Lower lobe of right lung (tissue), 2 donors: ENCODE measurements at places on chromosomes 5 and 9. TPM values are rescaled to one million over a fixed set of nuclear protein-coding genes. Genes with fewer than 3 reads are reported as not detected.
A peak's percentile ranks its signal among the peaks of the same experiment; 100 is the strongest.

DNA sequence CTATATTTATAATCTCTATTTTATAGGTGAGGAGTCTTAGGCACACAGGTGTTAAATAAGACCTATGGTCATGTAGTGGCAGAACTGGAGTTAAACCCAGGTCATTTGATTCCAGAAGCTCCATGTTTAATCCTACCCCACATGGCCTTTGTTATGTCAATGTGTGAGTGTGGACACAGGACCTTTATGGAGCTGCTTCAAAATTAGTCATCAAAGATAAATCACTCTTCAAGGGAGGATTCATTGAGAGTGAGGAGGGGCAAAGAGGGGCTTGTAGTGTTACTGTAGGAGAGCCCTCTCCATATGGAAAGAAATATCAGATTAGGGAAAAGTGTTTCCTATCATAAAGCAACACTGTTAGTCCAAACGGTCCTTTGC, 74.6 kb upstream of the ARRDC3 start:
- no peak overlapping the region for H3K27ac ChIP-seq
- H3K36me3 ChIP-seq = no peaks in the 10 kb centered on the region
- no peak for DNase-seq

DNA sequence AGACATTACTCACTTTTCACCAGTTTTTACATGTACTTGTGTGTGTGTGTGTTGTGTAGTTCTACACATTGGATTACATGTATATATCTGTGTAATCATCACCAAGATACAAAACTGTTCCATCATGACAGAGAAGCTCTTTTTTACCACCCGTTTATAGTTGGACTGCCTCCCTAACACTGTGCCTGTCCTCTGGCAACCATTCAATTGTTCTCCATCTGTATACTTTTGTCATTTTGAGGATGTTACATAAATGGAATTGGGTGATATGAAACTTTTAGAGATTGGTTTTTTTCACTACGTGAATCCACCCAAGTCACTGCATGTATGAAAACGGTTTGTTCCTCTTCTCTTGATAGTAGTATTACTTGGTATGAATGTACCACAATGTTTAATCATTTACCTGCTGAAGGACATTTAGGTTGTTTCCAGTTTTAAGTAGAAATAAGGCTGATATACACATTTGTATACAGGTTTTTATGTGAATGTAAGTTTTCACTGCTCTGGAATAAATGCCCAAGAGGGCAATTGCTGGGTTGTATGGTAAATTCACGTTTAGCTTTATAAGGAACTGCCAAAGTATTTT, 126.2 kb downstream of the MAPKAP1 start:
- H3K4me3 ChIP-seq = no peak overlapping the region
- no peaks in the 10 kb centered on the region for H3K27me3 ChIP-seq
- H3K4me1 ChIP-seq = no peaks in the 10 kb centered on the region

GRCh38 chr5:167759057-167759821, 532.2 kb upstream of the WWC1 start:
- no peak overlapping the region for H3K4me3 ChIP-seq
- H3K27me3 ChIP-seq = no peaks in the 10 kb centered on the region
- H3K4me1 ChIP-seq = no peaks in the 10 kb centered on the region

DNA sequence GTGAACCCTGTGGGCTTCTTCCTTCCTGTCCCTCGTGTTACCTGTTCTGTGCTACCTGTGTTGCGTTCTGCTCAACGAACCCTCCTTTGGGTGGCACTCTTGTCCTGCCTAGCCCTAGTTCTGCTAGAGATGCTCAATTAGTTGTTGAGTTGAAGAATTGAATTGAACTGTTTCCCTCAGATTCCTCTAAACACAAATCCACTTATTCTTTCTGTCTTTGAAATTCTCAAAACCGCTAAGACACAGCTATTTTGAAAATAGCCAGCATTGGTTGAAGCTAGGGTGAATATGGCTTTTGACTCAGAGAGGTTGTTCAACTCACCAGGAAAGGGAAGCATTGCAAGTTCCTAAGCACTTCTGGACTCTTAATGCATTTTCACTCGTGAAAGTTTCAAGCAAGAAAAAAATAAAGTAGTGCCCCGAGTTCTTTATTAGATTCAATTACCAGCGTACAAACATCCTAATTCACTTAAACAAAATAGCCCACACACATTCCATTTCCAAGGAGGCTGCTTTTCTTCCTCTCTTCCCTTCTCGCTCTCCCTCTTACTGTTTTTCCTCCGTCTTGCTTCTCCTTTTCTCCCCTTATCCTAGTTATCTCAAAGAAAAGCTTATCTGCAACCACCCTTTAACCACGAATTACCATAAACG, 642 bp upstream of the ITGA1 start:
- no peaks in the 10 kb centered on the region for H3K36me3 ChIP-seq
- H3K27me3 ChIP-seq = no peaks in the 10 kb centered on the region
- peak overlapping the region; percentile 91 for H3K27ac ChIP-seq
- peak; percentile 32 for DNase-seq

The LECT2 gene
- total RNA-seq = not detected
